Tibial nerve (tissue), 4 donors: ENCODE measurements at places on chromosomes 3 and 15.

- no peak for DNase-seq
Measured at GRCh38 chr15:25846377-25846776, 16.8 kb downstream of the ATP10A start.

GRCh38 chr3:197709135-197709534 lies 27.6 kb downstream of the RUBCN start:
- no peak for DNase-seq

GRCh38 chr15:96870580-96870979 lies 540.1 kb downstream of the NR2F2 start:
- no peak for DNase-seq

- DNase-seq, result no peak
Measured at GRCh38 chr3:63832395-63832794, 13.3 kb downstream of the C3orf49 start.

DNA sequence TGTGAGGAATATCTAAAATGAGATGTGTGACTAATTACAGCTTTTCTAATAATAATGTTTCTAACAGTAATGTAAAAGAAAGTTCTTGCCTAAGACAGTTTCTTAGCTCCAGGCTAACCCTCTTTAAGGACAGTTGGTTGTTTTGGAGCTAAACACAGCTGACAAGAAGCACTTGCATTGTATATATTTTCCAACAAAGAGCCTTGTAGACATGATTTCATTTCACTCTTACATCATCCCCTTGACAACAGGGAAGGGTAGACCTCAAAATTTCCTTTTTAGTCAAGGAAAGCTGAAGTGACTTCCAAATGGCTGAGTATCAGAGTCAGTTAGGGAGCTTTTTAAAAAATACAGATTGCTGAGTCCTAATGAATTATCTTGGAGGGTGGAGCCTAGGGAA lies 4.1 kb downstream of the ARID3B start:
- no peak for DNase-seq

- DNase-seq, result no peak
Measured at GRCh38 chr3:194745422-194746184, 59.9 kb downstream of the FAM43A start.

DNA sequence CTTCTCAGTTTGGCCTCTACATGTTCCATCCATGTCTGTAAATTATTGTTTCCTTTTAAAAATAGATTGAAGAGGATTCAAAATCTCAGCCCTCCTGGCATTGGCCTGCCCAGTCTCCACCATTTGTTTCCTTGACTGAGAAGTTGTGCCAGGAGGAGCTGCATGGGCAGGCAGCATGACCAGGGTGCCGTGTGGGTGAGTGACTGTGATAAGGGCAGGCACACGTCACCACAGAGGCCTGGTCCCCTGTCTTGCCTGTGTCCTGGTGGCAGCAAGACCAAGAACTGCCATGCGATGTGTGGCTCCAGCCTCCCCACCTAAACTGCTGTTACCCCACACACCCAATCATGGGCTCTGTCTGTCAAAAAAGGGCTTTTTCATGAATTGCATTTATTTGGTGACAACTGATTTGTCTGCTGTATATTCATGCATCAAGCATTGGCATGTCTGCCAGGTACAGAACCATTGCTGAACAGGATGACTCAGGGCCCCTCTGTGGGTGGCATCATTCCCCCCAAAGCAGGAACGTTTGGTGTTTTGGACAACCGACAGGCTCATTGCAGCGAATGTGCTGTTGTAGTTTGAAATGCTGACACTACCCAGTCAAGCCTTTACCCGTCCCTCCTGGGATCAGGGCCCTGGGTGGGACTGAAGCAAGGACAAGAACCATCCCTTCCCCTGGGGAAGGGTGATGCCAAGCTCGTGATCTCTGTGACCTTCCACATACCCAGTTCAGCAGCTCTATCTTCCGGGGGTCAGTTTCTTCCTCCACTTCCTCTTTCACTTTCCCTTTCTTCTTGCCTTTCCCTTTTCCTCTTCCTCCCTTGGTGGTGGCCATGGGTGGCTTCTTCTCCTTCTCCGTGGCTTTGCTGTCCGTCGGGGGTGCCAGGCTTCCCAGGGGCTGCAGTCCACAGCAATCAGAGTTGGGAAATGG lies 51.6 kb downstream of the TRPM1 start:
- DNase-seq, result no peak

GRCh38 chr3:116815831-116816588 lies 106.4 kb downstream of the TUSC7 start:
- no peak for DNase-seq

DNA sequence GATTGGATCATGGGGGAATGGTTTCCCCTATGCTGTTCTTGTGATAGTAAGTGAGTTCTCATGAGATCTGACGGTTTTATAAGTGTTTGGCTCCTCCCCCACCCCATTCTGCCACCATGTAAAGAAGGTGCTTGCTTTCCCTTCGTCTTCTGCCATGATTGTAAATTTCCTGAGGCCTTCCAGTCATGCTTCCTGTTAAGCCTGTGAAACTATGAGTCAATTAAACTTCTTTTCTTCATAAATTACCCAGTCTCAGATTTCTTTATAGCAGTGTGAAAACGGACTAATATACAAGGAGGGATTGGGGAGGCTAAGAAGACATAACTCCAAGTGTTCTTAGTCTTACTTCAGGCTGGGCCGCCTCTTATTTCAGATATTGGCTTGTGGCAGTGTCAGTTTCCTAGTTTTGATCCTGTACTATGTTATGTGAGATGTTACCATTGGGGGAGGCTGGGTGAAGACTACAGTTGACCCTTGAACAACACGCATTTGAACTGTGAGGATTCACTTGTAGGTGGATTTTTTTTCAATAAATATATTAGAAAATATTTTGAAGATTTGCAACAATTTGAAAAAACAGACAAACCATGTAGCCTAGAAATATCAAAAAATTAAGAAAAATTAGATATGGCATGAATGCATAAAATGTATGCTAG lies 44.9 kb downstream of the NMD3 start:
- no peak for DNase-seq

DNA sequence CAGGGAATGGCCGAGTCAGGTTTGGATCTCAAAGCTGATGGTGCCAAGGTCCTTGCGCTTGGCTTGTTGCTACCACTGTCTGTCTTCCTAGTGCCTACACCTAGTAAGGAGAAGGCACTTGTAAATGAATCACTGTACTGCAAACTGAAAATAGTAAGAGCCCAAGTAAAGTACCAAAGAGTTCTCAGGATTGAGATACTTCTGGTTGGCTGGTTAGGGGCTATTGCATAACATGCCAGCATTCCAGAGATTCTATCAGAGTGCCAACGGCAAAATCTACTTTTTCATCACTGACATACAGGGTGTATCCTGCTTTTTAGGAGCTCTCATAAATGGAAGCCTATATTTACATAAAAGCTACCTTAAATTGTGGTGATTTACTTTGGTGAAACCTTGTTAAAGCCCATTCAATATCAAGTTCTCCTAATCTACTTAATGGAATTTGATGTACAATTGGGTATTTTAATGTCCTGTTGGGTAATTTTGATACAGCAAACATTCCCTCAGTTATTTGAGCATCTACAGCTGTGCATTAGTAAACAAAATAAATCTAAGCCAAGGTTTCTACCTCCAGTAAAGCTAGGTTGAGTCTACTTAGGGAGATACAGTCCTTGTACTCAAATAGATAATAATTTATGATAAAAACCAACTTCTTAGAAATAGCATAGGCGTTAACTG lies 30.7 kb upstream of the CHD2 start:
- DNase-seq, result no peak

DNA sequence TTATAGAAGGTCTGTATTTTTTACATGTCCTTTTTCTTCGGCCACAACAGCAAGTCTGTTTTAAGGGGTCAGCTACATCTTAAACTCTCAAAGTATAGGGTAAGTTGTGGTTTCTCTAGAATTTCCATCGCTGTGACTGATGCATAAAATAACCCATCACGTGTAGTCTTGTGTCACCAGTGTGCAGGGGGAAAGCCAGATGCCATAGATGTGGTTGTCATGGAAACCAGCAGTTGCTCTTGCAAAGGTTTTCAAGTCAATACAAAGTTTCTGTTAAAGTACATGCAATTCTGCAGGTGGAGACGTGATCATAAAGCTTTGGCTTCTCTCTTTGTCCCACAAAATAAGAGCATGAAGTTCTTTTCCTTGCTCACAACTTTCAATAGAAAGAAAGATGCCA lies 210.3 kb upstream of the ONECUT1 start:
- no peak for DNase-seq

GRCh38 chr15:41493902-41494189 lies 172 bp downstream of the ITPKA start:
- no peak for DNase-seq

- DNase-seq, result no peak
Measured at GRCh38 chr15:64343222-64343621, 12.8 kb downstream of the CSNK1G1 start.

DNA sequence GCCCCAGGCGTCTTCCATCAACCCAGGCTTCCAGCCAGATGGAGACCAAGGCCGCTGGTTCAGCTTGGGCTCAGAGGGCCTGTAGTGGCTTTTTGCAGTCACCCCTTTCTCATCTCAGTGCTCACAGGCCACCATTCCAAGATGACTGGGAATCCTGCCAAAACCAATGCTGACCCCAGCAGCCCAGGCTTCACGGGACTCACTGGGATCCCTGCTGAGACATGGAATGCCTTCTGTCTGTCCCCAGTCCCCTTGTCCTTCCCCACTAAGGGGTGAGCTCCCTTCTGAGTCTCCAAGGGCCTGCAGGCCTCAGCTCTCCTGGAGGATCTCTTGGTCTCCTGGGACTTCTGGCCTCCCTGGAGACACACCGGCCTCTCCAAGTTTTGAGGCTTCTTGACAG lies 77.4 kb upstream of the SEC13 start:
- no peak for DNase-seq

GRCh38 chr3:43817825-43818224 lies 127.1 kb downstream of the ABHD5 start:
- no peak for DNase-seq

- no peak for DNase-seq
Measured at GRCh38 chr3:58093574-58094195, 85.5 kb downstream of the FLNB start.

DNA sequence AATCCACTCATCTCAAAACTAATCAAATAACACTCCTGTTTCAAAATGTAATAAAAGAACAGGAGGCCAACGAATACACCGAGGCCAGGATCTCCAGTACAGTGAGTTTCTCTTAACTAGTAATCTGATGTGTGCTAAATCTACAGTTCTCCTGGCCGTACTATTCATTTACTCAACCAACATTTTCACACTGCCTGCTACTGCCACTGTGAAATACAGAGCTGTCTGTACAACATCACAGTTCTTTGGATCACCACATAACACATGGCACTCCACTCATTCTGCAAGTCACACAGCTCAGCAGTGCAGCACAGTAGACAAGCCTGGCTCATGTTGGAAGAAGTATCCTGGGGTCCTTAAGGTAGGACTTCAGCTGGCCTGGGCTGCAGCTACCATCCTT lies 21.9 kb downstream of the RIOX2 start:
- DNase-seq, result no peak

DNA sequence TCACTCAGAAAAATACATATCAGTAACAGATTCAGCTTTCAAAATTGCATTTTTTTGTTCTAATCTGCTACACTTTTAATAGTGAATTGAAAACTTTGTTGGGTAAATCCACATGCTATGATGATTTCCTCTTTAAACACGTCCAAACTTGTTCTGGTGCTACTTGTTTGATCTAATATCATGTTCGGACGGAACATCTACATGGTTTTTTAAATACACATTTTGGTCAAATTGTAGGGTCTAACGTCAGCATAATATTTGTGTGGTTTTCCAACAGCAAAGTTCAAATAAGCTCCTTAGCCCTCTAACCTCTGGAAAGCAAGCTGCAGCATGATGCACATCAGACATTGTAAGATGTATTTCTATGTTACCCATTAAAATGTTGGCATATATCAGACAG lies 98.5 kb upstream of the OSTN start:
- DNase-seq, result no peak

DNA sequence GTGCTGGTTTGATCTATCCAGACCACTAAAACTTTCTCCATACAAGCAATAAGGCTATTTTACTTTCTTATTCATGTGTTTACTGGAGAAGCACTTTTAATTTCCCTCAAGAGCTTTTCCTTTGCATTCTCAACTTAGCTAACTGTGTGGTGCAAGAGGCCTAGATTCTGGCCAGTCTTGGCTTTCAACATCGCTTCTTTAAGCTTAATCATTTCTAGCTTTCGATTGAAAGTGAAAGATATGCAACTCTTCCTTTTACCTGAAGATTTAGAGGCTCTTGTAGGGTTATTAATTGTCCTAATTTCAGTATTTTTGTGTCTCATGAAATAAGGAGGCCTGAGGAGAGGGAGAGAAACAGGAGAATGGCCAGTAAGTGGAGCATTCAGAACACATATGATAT lies 234.8 kb upstream of the GADL1 start:
- DNase-seq, result no peak

GRCh38 chr3:42128526-42128925 lies 37.4 kb downstream of the TRAK1 start:
- no peak for DNase-seq

- DNase-seq, result no peak
Measured at GRCh38 chr3:69250014-69250413, 127.6 kb upstream of the LMOD3 start.

DNA sequence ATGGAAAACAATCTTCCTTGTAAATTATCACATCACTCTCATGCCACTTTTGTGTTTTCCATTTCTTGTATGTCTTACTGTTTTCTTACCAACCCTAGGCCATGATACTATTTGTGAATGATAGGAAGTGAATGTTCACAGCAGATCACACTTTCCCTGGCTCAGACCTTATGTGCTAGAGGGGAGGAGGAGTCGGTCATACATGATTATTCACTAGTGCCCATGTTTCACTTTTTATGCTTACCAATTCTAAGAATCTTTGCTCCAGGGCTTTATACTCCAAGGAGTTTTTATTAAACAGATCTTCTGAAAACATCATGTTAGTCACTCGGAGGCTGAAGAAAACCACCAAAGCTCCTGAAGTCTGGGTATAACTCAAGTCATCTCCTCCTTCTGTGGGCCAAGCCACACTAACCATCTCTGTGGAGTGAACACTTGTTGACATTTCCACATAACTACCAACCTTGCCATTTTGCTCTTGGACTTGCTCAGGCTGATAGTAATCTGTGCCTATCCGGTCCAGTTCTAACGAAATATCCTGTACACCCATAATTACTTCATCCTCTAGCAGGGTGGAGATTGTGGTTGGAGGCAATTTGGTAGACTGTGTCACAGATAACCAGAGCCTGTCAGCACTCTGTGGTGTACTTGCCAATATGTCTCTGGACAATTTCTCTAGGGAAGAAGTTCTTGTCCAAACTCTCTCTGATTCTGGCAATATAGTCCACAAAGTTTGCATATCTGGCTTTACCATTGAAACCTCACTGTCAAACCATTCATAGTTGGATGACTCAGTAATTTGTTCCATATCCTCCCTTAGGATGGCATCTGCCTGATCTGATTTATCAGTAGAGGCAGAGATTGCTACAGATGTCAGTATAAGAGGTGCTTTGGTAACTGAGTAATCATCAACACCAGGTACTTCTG lies 76.8 kb downstream of the IMPG2 start:
- no peak for DNase-seq
